PC-3 (cell line): ENCODE measurements at places on chromosomes 16 and 17. TPM values are rescaled to one million over a fixed set of nuclear protein-coding genes. Genes with fewer than 3 reads are reported as not detected.

GRCh38 chr17:79515646-79516571 lies 94.9 kb downstream of the RBFOX3 start:
- H3K4me3 ChIP-seq: no peak overlapping the region
- no peak for DNase-seq
- no peaks in the 10 kb centered on the region for H3K4me1 ChIP-seq

DNA sequence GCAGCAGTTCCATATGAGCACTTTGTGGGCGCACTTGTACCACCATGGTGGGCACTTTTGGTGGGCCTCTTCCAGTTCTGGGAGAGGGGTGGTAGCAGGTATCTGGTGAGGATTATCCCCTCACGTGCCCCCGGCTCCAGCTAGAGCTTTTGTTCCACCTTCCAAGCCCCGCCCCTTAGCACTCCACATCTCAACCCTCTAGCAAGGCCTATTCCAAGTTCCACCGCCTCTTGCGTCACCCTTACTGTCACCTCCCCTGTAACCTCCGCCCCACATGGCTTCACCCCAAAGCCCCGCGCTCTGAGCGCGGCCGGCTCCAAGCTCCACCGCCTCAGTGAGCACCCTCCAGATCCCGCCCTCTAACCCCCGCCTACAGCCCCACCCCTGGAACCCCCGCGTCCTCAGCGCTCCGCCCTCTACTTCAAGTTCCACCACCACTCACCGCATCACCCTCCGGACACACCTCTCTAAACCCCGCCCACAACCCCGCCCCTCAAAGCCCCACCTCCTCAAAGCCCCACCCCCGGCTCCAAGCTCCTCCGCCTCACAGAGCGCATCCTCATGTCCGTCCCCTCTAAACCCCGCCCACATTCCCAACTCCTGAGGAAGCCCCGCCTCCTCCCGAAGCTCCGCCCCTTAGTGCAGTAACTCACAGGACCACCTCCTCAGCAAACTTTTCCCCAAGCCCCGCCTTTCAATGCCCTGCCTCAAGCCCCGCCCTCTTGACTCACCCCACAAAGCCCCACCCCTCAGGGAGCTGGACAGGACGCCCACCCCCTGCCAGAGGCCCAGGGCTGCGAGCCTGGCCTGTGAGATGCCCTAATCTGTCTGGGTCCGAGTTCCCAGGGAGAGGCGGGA lies 11.1 kb downstream of the SCN4A start:
- H3K4me3 ChIP-seq: no peak overlapping the region
- no peak overlapping the region for H3K27ac ChIP-seq
- peak; percentile 39 for DNase-seq
- no peaks in the 10 kb centered on the region for H3K36me3 ChIP-seq

The CRISPLD2 gene
- 2.8 and 3.2 TPM in 2 replicates for total RNA-seq

- no peak for DNase-seq
- no peaks in the 10 kb centered on the region for H3K36me3 ChIP-seq
- no peak overlapping the region for H3K4me3 ChIP-seq
- no peak overlapping the region for H3K27ac ChIP-seq
These were observed 1296.2 kb downstream of the CDH8 start for GRCh38 chr16:60739737-60740683.

DNA sequence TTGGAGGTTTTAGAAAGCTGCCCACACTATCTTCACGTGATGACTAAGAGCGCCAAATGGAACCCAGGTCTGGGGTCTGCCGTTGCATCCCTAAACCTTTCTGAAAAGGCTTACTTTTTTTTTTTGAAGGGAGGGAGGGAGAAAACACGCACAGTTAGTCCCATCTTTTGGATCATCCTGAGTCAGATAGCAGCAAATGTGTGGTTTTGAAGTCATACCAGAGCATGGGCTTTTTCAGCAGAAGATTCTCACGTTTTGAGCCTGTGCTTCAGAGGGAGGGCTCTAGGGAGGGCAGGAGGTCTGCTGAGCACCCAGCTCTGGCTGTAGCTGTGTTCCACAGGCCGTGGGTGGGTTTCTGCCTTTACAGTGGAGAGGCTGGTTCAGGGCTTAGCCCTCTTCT lies 194.7 kb downstream of the SNX29 start:
- H3K27me3 ChIP-seq: no peaks in the 10 kb centered on the region
- no peaks in the 10 kb centered on the region for H3K4me1 ChIP-seq
- H3K36me3 ChIP-seq: no peaks in the 10 kb centered on the region
- H3K27ac ChIP-seq: no peak overlapping the region
- no peak for DNase-seq

DNA sequence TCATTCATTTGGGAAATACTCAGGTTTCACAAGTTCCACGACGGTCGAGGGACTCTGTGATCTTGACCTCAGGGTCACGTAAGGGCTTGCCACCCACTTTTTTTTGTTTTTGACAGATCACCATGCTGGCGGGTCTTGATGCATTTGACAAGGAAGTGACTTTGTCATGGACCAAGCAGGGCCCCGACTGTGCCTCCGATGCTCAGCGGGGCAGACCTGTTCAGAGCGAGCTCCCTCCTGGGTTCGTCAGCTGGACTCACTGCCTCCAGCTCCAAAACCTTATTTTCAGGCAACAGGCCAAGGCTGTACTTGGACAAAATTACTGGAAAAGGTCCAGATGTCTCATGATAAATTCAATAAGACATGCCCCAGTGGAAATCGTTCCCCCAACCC lies 9.0 kb upstream of the CLEC18A start:
- no peaks in the 10 kb centered on the region for H3K27me3 ChIP-seq
- no peak for DNase-seq
- H3K27ac ChIP-seq: no peak overlapping the region
- H3K36me3 ChIP-seq: no peaks in the 10 kb centered on the region

DNA sequence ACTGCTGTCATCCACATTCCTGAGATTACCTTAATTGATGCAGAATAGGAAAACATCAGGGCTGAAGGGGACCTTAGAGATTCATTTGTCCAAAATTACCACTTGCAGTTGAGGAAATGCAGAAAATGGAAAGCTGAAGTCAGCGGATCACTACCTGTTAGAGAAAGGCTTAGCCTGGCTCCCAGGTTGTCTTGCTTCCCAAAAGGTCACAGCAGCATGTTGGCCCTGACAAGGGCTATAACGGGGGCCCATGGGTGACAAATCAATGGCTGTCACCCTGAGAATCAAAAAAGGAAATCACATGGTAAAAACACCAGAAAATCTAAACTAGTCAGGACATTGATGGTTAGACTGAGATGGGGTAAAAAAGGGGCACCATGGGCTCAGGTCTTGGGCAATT lies 51.7 kb downstream of the HLF start:
- H3K4me1 ChIP-seq: 0 out of 2 replicates have a peak, but pooled peaks cover 1% of the 10 kb centered on the region
- no peaks in the 10 kb centered on the region for H3K36me3 ChIP-seq
- peaks cover 38% of the 10 kb centered on the region for H3K27me3 ChIP-seq
- DNase-seq: no peak
- no peak overlapping the region for H3K4me3 ChIP-seq

The KCNH4 gene
- total RNA-seq: not detected in 2 replicates

GRCh38 chr17:67942810-67943209 lies 53.5 kb downstream of the C17orf58 start:
- no peak overlapping the region for H3K27ac ChIP-seq
- no peak overlapping the region for H3K4me3 ChIP-seq
- no peaks in the 10 kb centered on the region for H3K27me3 ChIP-seq
- DNase-seq: peak; percentile 75

DNA sequence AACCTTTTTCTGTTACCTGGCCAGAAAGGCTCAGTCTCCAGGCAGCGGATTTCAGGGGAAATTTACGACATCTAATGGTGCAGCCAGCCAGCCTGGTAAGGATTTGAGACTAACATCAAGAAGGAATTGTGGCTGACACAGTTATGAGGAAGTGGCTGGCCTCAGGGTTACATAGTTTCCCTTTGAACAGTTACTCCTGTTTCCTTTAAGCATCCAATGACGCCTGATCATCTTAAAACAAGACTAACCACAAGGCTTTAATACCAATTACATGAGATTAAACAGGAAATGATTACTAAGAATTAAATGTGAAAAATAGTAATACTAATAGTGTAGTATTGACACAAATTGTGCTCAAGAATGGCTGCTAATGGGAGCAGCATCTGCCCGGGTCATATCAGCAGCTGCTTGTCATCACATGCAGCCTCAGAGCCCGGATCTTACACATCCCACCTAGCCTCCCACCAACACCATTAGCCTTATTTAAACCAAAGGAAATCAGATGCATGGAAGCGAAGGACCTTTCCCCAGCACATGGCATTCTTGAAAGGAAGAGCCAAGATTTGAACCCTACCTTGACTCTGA lies 431.8 kb downstream of the PMP22 start:
- DNase-seq: no peak
- H3K4me3 ChIP-seq: no peak overlapping the region
- H3K4me1 ChIP-seq: no peaks in the 10 kb centered on the region
- H3K27me3 ChIP-seq: peaks cover 40% of the 10 kb centered on the region
- H3K36me3 ChIP-seq: no peaks in the 10 kb centered on the region
- H3K27ac ChIP-seq: no peak overlapping the region

GRCh38 chr17:68396226-68397107 lies 60.8 kb downstream of the WIPI1 start:
- H3K27ac ChIP-seq: no peak overlapping the region
- no peak overlapping the region for H3K4me3 ChIP-seq
- peaks cover 5% of the 10 kb centered on the region; the same call in 1 of the 2 replicates for H3K4me1 ChIP-seq
- DNase-seq: no peak

DNA sequence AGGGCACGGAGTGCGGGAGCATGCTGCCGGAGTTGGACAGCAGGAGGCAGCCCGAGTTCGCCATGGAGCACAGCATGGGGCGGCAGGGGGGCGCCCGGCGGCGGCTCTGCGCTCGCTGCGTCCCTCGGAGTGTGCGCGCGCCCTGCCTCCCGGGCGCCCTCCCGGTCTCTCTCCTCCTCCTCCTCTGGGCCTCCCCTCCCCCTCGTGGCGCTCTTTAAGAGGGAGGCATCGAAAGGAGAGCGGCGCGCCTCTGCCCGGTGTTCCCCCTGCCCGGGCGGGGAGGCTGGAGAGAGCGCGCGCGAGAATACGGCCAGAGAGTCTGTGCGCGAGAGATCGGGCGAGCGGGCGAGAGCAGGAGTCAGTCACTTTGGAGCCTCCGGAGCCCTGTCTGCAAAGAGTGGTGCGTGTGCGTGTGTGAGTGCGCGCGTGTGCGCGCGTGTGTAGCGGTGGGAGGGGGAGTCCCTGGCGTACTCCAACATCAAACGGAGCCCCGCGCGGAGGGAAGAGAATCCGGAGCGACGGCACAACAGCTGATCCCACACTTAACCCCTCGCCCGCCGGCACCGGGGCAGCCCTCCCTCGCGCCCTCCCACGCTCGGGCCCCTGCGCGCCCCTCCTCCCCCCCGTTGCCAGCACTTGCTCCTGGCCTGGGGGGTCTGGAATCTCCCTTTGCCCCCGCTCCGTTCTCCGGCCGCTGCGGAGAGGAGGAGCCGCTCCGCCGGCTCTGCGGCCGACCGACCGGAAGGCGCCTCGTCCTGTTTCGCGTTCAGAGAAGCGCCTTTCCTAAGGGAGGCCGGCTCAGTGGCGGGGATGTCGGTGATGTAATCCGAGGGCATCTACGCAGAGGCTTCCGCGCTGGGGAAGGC lies 108.9 kb downstream of the ENGASE start:
- no peaks in the 10 kb centered on the region for H3K4me1 ChIP-seq
- peaks cover 95% of the 10 kb centered on the region for H3K27me3 ChIP-seq
- no peak for DNase-seq
- no peak overlapping the region for H3K27ac ChIP-seq

GRCh38 chr16:64132759-64133361 lies 989.0 kb downstream of the CDH11 start:
- H3K4me1 ChIP-seq: no peaks in the 10 kb centered on the region
- no peak overlapping the region for H3K4me3 ChIP-seq
- H3K27me3 ChIP-seq: no peaks in the 10 kb centered on the region
- H3K36me3 ChIP-seq: no peaks in the 10 kb centered on the region

The MMP15 gene
- 6.3 and 9.4 TPM in 2 replicates for total RNA-seq

GRCh38 chr16:79599837-79600637 lies 500 bp downstream of the MAF start:
- no peaks in the 10 kb centered on the region for H3K36me3 ChIP-seq
- peak overlapping the region; percentile 37; the same call in 1 of the 2 replicates for H3K4me3 ChIP-seq
- H3K27ac ChIP-seq: no peak overlapping the region
- H3K4me1 ChIP-seq: no peaks in the 10 kb centered on the region

The IL17C gene
- total RNA-seq: not detected in 2 replicates

GRCh38 chr17:68600931-68601564 lies at the start of gene FAM20A:
Gene FAM20A, minus strand, starts transcription at chr17:68601367. Its CDS starts 701 bp downstream, at chr17:68600666.
- peaks cover 4% of the 10 kb centered on the region; the same call in 1 of the 2 replicates for H3K4me1 ChIP-seq
- no peaks in the 10 kb centered on the region for H3K36me3 ChIP-seq
- no peak within 1 kb of the TSS for H3K27ac ChIP-seq

GRCh38 chr17:62746941-62747340 lies 61.2 kb downstream of the MARCHF10 start:
- H3K4me3 ChIP-seq: no peak overlapping the region
- peaks cover 11% of the 10 kb centered on the region for H3K4me1 ChIP-seq
- no peaks in the 10 kb centered on the region for H3K27me3 ChIP-seq
- no peak for DNase-seq
- no peak overlapping the region for H3K27ac ChIP-seq

The MAF gene
- not detected in 2 replicates for total RNA-seq

GRCh38 chr17:8020776-8021564 lies 17.9 kb upstream of the ALOX15B start:
- no peaks in the 10 kb centered on the region for H3K36me3 ChIP-seq
- no peaks in the 10 kb centered on the region for H3K27me3 ChIP-seq
- H3K27ac ChIP-seq: no peak overlapping the region
- H3K4me3 ChIP-seq: no peak overlapping the region
- H3K4me1 ChIP-seq: peaks cover 28% of the 10 kb centered on the region

The G6PC1 gene
- not detected in 2 replicates for total RNA-seq

- H3K4me1 ChIP-seq: 0 out of 2 replicates have a peak, but pooled peaks cover 5% of the 10 kb centered on the region
- no peak overlapping the region for H3K27ac ChIP-seq
- H3K27me3 ChIP-seq: no peaks in the 10 kb centered on the region
- no peak overlapping the region for H3K4me3 ChIP-seq
- H3K36me3 ChIP-seq: no peaks in the 10 kb centered on the region
- peak; percentile 30 for DNase-seq
These were observed 31.1 kb upstream of the CPNE2 start for GRCh38 chr16:57061084-57061905.

GRCh38 chr16:86227041-86227440 lies 283.3 kb upstream of the FOXF1 start:
- DNase-seq: no peak
- H3K27me3 ChIP-seq: peaks cover 32% of the 10 kb centered on the region
- H3K4me1 ChIP-seq: peaks cover 15% of the 10 kb centered on the region
- H3K36me3 ChIP-seq: no peaks in the 10 kb centered on the region
- H3K4me3 ChIP-seq: no peak overlapping the region

DNA sequence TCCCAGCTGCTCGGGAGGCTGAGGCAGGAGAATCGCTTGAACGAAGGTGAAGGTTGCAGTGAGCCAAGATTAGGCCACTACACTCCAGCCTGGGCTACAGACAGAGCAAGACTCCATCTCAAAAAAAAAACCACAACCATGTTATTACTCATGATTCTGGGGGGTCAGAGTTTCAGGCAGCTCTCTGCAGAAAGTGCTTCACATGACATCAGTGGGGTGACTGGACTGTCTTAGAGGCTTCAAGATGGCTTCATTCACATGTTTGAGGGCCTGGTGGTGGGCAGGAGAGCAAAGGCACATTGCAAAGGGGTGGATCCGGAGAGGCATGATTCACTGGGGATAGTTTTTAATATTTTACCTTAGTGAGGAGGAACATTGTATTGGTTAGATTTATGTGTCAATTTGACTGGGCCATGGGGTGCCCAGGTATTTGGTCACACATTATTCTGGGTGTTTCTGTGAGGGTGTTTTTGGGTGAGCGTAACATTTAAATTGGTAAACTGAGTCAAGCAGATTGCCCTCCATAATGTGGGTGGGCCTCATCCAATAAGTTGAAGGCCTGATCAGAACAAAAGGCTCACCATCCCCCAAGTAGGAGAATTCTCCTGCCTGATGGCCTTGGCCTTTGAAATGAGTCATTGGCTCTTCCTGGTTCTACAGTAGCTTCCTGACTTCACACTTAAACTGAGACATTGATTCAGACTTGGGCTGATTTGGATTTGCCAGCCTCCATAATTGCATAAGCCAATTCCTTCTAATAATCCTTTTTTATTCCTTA lies 109.8 kb downstream of the GOSR1 start:
- H3K27me3 ChIP-seq: no peaks in the 10 kb centered on the region
- no peaks in the 10 kb centered on the region for H3K36me3 ChIP-seq
- no peak overlapping the region for H3K27ac ChIP-seq
- no peaks in the 10 kb centered on the region for H3K4me1 ChIP-seq
